ENCODE measurements at places on chromosomes 11 and 22.

- DNase-seq = no peak
Measured at GRCh38 chr11:126501641-126502040, 146.2 kb downstream of the ST3GAL4 start.

DNA sequence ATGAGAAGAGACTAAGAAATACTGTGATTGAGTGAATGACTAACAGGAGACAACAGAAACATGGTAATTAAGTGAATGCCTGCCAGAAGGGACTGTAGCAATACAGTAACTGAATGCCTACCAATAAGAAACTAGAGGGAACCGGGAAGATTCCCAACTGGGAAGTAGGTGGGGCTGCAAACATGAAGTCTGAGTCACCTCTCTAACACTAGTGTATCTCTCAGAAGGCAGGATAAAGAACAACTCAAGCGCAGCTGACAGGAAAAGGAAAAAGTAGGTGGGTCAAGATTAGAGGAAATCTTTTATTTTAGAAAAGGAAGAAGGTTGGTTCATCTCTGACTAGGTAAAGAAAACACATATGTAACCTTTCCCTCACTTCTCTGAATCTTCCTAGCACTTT is 14.0 kb downstream of the C11orf42 start:
- no peak for DNase-seq

- peak; percentile 64 for DNase-seq
Measured at GRCh38 chr11:10205928-10206327, 88.1 kb downstream of the SBF2 start.

GRCh38 chr11:9025101-9025850 is 21.5 kb upstream of the NRIP3 start:
- DNase-seq = no peak

DNA sequence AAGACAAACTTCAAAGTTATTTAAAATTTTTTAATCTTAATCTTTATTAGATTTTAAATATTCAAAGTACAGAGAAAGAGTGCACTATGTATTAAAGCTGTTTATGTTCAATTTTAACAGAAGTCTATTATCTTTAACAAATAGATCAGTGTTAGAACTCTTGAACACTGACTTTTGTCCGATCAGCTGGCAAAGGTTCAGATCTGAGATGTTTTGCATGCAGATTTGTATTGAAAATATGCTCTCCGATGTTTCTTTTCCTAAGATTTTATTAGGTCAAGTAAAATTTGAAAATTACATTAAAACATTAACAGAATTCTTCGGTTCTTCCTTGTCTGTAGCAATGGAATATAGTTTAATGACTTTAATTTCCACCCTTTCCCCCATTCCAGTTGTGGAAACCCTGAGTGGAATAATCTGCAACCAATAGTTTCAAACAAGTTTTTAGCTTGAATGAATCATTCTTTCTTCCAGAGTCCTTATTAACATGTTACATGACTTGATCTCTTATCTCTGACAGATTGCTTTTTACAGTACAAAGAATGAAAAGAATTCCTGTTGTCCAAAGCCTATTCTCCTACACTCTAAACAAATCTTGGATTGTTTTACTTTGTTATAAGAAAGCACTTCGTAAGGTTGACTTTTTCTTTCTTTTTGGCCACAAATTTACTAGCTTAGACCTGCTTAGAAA is 11.4 kb upstream of the TCP11L1 start:
- no peak for DNase-seq

DNA sequence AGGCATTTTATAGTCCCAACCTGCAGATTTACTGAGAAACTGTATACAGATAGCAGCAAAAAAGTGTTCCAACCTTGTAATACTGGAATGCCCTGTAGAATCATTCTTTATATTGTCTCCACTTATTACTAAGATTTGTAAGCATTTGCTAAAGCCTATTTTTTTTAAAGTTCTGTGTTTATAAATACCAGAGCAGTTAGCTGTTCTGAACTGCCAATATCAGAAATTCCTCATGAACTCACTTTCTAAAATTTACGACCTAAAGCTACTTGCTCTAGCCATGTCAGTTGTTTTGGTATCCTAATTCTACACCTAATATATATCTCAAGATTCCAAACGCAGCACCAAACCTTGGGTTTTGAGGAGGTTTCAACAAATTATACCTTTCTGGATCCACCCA is 103.2 kb downstream of the C11orf65 start:
- no peak for DNase-seq

- no peak for DNase-seq
Measured at GRCh38 chr11:69440876-69441275, 40.6 kb upstream of the LINC01488 start.

DNA sequence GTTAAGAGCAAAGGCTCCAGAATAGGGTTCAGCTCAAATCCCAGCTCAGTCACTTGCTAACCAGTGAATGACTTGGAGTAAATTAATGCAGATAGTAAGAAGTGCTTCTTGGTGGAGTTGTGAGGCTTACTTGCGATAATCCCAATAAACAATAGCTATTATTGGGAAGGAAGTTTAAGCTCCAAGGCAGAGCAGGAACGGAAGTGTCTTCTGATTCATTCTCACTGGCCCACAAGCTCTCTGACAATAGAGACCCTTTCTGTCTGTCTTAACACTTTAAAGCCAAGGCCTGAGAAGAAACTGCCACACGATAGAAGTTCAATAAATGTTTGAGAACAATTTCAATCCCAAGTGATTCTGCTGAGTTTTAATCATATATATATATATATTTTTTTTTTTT is 155.4 kb downstream of the DBX1 start:
- DNase-seq = no peak

DNA sequence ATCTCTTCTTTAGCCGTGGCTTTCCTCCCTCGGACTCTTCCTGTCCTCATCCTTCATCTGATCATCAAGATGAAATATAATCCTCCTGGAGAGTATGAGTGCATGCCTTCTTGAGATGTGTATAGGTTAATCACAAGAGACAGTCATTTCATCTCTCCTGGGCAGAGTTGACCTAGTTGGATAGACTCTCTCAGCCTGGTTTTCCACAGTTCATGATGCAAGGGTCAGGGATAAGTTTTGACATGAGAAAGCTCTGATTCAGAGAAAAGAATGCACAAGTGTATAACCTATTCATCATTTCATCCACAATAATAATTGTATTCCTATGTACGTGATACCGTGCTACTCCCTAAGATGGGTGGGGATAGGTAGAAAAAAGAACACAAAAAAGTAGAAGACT is 33.2 kb upstream of the CCDC90B start:
- no peak for DNase-seq

GRCh38 chr11:25901415-25901814 is 430.5 kb upstream of the ANO3 start:
- no peak for DNase-seq

DNA sequence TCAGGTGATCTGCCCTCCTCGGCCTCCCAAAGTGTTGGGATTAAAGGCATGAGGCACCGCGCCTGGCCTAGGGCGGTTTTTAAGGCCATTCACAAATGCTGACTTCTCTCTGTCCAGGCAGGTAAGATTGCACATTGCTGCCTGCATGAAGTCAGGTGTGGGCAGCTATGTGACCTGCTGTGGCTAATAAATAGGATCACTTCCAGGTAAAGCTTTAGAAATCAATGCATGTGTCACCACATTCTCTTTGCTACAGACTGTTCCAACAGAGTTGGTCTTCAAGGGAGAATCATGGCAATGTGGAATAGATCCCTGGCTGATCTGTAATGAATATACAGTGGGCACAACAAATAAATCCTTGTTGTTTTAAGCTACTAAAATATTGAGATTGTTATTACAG is 260.3 kb upstream of the PITPNB start:
- DNase-seq = no peak

DNA sequence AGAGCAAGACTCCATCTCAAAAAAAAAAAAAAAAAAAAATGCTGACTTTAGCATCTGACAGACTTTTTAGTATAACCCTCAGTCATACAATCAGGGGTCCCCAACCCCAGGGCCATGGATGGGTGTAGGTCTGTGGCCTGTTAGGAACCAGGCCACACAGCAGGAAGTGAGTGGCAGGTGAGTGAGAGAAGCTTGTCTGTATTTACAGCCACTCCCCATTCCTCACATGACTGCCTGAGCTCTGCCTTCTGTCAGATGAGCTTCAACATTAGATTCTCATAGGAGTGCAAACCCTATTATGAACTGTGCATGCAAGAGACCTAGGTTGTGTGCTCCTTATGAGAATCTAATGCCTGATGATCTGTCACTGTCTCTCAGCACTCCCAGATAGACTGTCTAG is 3.3 kb downstream of the FAM227A start:
- DNase-seq = no peak

- no peak for DNase-seq
Measured at GRCh38 chr11:19573666-19574065, 139.0 kb upstream of the NAV2 start.

GRCh38 chr22:38733329-38733723 is 22.5 kb downstream of the SUN2 start:
- DNase-seq = no peak

GRCh38 chr11:78666675-78667160 is 92.1 kb upstream of the NARS2 start:
- DNase-seq = no peak

DNA sequence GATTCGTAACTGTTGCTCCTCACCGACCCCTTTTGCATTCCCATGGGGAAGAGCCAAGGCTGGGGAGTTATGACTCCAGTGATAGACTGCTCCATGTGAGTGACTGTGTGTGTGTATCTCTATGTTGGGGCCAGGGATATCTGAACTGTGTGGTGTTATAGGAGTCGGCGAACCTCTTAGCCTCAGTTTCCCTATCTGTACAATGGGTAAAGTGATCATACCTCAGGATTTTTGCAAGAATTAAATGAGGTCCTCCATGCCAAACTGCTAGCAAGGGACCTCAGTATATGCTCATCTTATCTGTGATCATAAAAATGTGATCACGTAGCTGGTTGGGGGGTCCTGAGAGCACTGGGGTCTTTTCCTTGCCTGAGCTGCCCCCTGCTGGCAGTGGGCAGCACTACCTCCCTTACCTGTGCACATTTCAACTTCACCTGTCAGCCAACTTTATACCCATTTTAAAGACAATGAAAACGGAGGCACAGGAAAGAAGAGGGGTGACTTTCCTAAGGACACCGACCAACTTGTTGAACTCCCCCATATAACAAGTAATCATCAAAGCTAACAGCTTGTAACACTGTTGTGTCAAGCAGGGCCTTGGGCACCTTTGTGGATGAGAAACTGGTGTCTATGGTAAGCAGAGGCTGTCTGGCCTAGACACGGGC is 1.4 kb upstream of the DPP3 start:
- peak; percentile 27 for DNase-seq

DNA sequence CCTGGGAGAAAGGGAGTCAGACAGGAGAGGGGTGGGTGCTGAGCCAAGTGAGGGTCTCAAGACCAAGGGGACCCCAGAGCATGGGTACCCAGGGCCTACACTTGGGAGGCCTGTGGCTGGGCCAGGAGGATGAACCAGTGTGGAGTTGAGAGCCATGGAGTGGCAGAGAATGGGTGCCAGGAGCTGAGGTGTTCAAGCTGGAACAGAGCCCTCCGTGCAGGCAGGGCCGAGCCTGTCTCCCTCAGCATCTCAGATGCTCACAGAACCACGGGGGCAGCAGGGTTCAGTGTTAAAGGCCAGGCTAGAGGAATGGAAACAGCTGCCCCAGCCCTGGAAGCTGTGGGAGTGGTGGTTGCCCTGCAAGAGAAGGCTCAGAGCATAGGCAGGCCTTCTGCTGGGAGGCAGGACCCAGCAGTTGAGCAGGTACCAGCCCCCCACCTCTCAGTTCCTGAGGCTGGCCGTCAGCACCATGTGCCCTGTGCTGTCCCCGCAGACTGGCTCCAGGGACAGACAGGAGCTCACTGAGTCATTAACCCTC is 32.3 kb downstream of the RSPH14 start:
- DNase-seq = no peak

DNA sequence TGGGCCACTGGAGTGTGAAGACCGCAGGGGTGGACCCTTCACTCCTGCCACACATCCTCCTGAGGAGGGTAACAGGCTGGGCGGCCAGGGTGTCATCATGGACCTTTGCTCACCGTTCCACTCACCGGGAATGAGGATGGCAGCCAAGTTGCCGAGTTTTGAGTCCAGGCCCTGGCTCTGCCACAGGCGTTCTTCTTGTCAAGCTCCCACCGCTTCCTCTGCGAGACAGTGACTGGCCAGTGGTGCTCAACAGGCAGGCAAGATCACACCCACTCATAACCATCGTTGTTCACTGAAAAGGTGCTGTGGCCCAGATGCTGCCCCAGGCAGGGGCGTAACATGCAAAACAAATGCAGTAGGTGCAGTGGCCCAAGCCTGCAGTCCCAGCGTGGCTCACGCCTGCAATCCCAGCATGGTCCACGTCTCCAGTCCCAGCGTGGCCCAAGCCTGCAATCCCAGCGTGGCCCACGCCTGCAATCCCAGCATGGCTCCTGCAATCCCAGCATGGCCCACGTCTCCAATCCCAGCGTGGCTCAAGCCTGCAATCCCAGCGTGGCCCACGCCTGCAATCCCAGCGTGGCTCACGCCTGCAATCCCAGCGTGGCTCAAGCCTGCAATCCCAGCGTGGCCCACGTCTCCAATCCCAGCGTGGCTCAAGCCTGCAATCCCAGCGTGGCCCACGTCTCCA is 5.0 kb upstream of the PANX2 start:
- no peak for DNase-seq

DNA sequence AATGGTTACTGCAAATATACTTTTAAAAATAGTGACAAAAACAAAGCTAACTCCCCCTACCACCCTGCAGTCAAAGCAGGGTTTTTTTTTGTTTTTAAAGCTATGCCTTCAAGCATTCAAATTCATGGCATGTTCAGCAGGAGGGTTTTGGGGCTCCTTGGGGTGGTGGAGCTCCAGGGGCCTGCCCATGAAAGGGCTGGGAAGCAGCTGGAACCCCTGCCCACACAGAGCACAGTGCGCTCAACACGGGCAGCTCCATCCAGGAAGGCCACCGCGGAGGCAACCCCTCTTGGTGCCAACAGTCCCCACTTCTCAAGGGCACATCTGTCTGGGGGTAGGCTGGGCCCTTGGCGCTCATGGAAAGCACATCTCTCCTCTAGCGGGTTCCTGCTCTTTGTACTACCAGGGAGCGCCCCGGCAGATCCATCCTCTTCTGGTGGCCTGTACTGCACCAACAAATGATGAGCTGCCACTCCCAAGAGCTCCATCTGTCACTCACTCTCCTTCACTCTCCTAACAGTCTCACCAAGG is 16.6 kb upstream of the PHLDA2 start:
- no peak for DNase-seq

- no peak for DNase-seq
Measured at GRCh38 chr22:42933485-42934091, 76.5 kb upstream of the ARFGAP3 start.

Measured in NCI-H146 (cell line).